ENCODE measurements at places on chromosomes 2 and 18.

DNA sequence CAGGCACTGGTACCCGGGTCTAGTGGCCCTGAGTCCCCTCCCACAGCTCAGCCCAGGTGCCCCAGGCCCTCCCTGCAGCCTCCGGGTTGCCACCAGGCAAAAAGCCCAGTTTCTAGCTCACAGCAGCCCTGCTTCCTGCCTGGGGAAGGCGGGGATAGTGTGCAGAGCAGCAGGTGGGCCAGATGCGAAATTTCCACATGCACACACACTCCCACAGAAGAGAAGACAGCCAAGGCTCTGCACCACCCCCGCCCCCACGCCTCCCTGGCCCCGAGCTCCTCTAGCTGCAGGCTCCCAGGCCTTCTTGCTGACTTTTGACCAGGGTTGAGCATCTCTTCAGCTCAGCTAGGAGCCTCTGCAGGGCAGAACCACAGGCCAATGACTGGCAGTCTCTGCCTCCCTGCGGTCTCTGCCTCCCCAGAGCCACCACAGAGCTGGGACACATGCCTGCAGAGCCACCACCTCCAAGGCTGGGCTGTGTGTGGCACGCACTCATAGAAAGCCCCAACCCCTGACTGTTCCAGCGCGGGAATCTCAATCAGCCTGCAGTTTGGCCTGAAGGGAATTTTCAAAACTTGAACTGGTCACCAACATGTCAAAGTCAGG, 7.2 kb downstream of the SLC66A2 start:
- DNase-seq: peak; percentile 52

DNA sequence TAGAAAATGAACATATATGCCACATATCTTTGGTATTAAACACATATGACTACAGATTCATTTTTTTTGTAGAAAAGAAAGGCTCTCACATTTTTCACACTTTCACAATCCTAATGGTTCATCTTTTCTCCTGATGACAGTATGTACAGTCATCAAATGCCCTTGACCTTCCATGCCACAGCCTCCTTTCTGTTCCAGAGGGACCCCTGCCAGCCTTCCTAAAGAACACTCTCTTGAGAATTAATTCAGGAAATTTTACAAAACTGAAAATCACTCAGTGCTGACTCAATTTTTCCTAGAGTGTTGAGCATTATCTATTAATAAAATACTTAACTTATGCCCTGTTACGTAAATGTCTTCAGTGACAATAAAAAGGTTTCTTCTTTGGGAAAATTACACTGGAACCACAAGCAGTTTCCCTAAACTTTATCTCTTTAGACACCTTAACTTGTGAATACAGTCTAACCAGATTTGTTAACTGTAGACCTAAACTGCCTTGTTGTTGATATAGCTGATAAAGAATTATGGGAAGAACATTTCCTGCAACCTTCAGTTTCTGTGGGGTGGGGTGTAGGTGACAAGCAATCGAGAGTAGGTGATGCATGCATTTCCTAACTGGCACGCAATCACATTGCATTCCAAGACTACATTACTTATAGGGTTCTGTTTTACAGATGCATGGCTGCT, 15.3 kb upstream of the ACOXL start:
- no peak for DNase-seq

GRCh38 chr18:35524226-35524625, 26.5 kb upstream of the INO80C start:
- no peak for DNase-seq

DNA sequence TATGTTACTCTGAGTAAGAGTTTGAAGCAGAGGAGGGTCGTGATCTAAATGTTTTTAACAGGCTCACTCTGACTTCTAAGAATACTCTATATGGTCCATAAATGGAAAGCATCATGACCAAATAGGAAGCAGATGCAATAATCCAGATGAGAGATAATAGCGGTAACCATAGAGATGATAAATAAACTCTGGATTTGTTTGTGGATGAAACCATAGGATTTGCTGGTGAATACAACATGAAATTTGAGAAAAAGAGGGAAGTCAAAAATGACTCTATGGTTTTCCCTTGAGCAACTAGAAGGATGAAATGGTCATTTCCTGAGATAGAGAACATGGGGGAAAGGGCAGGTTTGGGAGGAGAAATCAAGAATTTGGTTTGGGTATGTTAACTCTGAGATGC, 3.9 kb downstream of the HEATR5B start:
- no peak for DNase-seq

GRCh38 chr2:121880283-121880682, 124.8 kb downstream of the TSN start:
- DNase-seq: no peak

GRCh38 chr2:176589287-176589686, 320.0 kb downstream of the MTX2 start:
- DNase-seq: no peak

- no peak for DNase-seq
Observed at GRCh38 chr2:45337481-45337880, 273.6 kb downstream of the SRBD1 start.

- DNase-seq: no peak
Observed at GRCh38 chr18:24486684-24487083, 26.2 kb downstream of the HRH4 start.

GRCh38 chr2:230327418-230328154, 593 bp downstream of the SP140L start:
- no peak for DNase-seq

DNA sequence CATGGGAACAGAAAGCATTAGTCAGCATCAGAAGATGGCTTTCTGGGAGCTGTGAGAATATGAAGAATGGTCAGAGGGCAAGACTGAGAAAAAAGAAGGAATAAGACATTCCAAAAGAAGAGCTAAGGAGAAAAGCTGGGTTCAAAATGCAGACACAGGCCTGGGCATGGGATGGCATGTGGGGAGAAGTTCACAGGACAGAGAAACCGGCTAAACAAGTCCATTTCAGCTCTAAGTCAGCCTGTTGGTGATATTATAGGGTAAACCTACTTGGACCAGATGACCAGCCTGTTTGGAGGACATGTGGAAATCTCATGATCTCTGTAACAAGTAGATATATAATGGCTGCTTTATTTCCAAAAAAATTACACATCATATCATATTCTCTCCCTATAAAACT, 91.7 kb upstream of the MEIS1 start:
- DNase-seq: no peak

GRCh38 chr2:46361920-46362666, 64.9 kb downstream of the EPAS1 start:
- DNase-seq: no peak

DNA sequence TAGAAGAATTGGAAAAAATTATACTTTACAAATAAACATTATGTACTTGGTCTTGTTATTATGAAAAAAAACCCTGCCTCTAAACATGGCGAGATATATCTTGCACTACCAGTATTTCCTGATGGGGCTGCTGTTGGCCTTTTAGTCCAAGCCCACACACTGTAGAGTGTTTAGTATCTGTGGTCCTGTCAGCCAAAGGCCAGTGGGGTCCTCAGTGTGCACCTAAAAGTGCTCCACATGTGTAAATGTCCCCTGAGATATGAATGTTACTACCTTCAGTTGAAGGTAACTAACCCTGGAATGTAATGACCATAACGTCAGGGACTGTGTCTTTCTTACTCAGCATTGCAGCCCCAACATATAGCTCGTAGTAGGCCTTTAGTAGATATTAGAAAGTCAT, 71.1 kb upstream of the HK2 start:
- no peak for DNase-seq

GRCh38 chr18:46719388-46719787, 37.5 kb downstream of the ST8SIA5 start:
- peak; percentile 12 for DNase-seq

GRCh38 chr2:105610576-105611332, 134.0 kb upstream of the NCK2 start:
- DNase-seq: no peak

DNA sequence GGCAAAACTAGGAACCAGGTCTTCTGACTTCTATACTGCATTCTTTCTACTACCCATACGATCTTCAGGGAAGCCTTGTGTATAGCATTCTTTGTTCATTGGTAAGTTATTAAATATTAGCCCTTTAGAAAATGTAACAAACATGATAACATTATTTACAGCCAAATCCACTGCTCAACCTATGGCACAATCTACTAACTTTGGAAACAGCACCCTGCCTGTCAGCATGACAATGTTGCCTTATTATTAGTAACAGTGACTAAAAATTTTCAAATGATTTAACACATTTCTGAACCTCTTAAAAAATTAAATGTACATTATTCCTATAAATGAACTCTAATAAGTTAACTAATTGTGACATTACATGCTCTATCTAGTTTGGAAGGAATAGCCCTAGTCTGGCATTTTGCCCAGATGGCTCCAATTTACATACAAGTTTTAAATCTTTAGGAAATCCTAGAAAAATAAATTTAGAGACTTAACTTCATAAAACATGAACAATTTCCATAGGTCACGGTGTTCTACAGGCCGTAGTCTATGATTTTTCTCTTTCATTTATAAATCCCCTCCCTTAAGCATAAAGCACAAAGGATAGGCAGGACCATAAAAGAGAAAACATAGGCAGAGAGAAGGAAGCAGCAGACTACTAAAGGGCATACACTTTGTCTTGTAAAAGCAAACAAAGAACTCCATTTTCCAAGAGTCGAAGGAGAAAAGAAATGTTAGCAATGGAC, 33.7 kb downstream of the YES1 start:
- no peak for DNase-seq

DNA sequence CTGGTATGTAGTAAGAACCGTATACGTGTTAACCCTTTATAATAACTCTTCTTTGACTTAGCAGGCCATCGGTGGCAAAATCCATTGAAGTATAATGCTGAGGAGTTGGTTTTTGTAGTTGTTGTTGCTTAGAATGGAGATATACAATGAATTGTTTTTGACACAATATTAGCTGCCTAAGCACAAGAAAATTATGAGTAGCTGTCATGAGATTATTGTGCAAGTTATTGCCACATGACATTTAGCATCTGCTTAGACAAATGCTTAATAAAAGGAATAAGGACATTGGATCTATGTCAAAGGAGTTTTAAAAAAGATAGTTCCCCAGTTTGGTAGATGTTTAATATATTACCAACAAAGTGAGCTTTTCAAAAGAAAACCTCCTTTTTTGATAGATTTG, 59.9 kb downstream of the ABCB11 start:
- no peak for DNase-seq

DNA sequence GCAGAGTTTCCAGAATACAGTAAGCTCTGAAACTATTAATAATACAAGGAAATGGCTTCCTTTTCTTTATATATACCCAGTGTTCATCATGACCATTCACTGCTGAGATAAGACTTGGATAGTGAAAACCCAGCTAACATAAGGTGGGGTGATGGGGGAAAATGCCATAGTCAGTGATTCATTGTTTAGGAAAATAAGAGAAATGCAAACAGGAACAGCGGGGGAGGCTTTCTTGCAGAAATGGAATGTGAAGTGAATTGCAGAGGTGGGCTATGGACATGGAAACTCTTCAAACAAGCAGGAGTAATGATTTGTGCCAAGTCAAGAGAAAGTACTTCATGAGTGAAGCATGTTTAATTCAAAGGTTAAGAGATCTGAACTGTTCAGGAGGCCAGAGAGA, 519.4 kb downstream of the TDRD15 start:
- DNase-seq: no peak

DNA sequence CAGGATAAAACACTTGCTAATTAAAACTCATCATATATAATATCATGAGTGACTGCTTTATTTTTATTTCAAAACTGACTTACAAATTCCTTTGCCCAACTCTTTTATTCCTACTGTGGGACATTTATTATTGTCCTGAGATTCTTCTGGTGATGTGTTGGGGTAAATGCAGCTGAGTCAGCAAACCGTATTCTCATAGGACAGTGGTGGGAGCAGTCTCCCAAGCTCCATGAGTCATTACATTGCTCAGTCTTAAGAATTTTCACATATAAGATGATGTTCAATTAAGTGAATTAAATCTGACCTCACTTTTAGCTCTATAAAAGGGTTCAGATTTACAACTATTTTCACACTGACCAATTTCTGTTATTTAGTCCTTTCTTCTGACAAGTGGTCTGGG, 1530.7 kb downstream of the LRP1B start:
- no peak for DNase-seq

- no peak for DNase-seq
Observed at GRCh38 chr2:159907909-159908308, 109.9 kb upstream of the CD302 start.

- no peak for DNase-seq
Observed at GRCh38 chr2:85216927-85217326, 83.7 kb downstream of the TCF7L1 start.

- no peak for DNase-seq
Observed at GRCh38 chr18:364256-364826, 96.5 kb upstream of the THOC1 start.

- no peak for DNase-seq
Observed at GRCh38 chr2:46120792-46121555, 176.2 kb upstream of the EPAS1 start.

DNA sequence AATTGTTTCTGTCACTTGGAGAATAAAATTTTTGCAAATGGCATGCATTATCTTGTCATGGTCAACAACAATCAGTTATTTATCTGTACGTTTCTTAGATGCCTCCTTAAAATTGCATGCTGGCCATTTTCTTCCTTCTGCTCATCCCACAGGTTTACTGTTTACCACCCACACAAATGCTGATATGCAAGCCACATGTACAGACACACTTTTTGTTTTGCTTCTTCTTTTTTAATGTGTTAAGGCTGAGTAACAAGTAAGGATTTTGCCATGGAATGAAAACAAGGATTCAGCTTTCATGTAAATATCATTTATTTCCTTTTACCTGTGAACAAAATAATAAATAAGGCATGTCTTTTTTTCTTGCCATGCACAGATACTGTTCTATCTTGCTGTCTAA, 1077.1 kb upstream of the ZEB2 start:
- no peak for DNase-seq

DNA sequence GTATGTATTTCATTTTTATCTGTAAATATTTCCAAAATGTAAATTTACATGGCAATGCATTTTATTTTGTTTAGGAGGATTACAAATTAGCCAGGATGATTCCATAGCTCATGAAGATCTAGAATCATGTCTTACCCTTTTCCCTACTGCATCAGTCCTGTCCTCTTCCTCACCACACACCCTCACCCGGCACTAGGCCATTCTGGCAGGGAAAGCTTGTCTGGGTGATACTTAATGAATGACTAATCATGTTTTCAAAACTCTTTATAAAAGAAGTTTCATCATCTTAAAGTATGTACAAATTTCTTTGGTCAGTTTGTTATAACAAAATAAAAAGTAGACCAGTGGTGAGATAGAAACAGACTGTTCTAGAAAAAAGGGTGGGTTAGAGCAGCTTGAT, 283.3 kb upstream of the VWC2L start:
- no peak for DNase-seq

DNA sequence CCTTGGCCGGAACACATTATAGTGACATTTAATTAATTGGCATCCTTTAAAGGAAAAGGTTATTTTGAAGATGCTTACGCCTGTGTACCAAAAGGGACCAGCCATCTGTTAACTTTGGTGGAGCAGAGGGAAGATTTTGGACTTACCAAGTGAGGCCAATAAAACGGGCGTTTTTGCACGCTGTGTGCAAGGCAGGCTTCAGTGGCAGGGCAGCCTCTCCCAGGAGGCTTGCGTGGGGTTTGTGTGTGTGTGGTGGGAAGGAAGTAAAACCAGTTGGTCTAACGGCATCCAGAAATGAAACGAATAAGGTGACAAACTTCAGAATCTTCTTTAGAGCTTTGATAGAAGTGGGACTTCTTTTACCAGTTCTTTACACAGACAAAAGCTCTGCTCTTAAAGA, 191.7 kb downstream of the PRKCE start:
- DNase-seq: no peak

Measured in endodermal cell (in vitro differentiated cells).